ENCODE measurements at places on chromosomes 7 and 10. TPM values are rescaled to one million over a fixed set of nuclear protein-coding genes. Genes with fewer than 3 reads are reported as not detected.

Gene TDRD1
- total RNA-seq, result not detected

- DNase-seq, result no peak
Observed at GRCh38 chr7:150951521-150951920, 26.6 kb downstream of the KCNH2 start.

DNA sequence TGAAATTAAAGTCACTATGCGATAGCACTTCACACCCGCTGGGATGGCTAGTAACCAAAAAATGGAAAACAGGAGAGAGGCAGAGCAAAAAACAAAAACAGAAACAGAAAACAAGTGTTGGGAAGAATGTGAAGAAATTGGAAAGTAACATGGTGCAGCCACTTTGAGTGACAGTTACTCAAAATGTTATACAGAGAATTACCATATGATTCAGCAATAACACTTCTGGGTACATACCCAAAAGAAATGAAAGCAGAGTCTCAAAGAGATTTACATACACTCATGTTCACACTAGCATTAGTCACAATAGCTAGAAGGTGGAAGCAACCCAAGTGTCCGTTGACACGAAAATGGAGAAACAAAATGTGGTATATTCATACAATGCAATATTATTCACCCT, 88.6 kb upstream of the KCNIP2 start:
- DNase-seq, result no peak

- DNase-seq, result no peak
Observed at GRCh38 chr10:621981-622740, 67.3 kb downstream of the DIP2C start.

Gene SPDYE5
- total RNA-seq, result not detected

Gene RTKN2
- total RNA-seq, result under 0.01 TPM

GRCh38 chr7:98312201-98312600, 30.7 kb downstream of the BRI3 start:
- no peak for DNase-seq

DNA sequence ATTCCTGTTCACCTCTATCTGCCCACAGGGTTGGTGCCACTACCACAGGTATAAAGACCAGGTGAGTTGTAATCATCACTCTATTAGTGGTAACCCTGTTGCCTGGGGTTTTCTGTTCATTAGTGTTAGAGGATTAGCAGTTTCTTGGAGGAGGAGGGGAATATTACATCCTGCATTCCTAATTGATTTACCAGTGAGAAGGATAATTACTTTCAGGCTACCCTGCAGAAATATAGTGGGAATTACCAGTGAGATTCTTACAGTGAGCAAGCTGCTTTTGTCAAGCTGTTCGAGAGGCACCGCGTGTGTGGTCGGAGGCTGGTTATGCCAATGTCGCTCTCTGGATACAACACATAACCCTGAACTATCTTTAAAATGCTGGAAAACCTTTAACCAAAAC, 280.7 kb downstream of the SORCS3 start:
- DNase-seq, result no peak

DNA sequence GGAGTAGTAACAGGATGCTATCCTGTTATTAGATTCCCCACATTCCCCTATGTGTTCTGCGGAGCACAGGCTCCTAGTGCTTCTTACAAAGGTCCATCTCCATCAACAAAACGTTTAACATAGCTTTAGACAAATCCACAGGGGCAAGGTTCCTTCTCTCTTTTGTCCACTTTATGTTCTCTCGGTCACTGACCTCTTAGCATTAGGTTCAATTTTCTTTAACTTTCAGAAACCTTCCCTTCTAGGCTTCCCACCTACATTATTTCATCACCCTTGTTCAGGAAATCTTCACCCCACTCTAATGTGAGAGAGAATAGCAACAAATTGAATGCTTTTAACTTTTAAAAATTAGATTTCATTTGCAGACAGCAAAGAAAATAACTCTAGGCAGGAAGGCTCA, 84.9 kb downstream of the DOCK4 start:
- no peak for DNase-seq

- DNase-seq, result no peak
Observed at GRCh38 chr7:130878785-130879184, 144.8 kb upstream of the KLF14 start.

DNA sequence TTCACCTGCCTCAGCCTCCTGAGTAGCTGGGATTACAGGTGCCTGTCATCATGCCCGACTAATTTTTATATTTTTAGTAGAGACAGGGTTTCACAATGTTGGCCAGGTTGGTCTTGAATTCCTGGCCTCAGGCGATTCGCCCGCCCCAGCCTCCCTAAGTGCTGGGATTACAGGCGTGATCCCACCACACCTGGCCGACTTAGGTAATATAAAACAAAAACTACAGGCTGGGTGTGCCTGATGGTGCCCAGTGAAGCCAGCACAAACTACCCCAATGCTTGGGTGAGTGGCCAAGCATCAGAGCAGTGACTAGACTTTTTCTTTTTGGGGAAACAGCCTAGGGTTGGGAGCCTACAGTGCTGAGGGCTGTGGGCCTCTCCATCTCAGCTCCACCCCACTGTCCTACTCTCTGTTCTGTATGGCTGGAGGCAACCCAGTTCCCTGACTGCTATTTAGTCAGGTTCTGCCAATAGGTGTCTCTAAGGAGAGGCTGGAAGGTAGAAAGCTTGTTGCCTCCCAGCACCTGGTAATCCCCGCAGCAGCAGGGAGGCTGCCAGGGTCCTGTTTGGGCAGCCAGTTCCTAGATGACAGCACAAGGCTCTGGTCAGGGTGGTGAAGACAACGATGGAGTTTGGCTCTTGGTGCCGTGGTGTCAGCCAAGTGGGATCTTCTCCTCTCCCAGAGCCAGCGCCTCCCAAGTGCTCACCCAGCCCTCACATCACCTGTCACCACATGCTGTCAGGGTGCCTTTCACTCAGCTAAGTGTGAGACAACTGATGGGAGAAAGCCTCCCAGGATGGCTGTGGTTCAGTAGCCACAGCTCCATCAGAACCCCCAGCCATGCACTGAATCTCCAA, 10.4 kb upstream of the NACAD start:
- no peak for DNase-seq

DNA sequence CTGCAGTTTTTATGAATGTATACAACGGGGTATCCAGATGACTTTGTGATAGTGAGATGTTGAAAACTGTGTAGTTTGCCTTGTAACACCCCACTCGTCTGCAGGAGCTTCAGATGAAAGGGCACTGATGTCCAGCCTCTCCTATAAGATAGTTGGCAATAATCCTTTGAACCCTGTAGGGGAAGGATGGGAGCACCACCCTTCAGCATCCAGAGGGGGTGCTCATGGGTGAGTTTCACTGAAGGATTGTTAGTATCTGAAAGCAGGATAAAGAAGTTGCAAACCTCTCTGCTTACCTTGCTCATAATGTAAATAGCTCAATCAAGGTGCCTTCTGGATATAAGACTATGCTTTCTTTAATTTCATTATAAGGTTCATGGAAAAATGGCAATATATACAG, 201.5 kb downstream of the TMEM178B start:
- no peak for DNase-seq

Gene PLPP4
- total RNA-seq, result 22.5 TPM

DNA sequence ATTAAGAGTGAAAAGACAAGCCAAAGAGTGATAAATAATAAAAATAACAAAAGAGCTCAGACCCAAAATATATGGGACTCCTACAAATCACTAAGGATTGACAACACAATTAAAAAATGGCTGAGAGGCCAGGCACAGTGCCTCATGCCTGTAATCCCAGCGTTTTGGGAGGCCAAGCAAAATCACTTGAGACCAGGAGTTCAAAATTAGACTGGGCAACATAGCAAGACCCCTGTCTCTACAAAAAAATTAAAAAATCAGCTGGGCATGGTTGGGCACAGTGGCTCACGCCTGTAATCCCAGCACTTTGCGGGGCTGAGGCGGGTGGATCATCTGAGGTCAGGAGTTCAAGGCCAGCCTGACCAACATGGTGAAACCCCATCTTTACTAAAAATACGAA, 137.3 kb downstream of the IDE start:
- no peak for DNase-seq

Gene DNAJC12
- total RNA-seq, result 0.76 TPM

Gene IGFBP3
- total RNA-seq, result 29,310 TPM

Gene CYP3A7
- not detected for total RNA-seq

GRCh38 chr7:1733908-1734730, 64.0 kb downstream of the ELFN1 start:
- no peak for DNase-seq

DNA sequence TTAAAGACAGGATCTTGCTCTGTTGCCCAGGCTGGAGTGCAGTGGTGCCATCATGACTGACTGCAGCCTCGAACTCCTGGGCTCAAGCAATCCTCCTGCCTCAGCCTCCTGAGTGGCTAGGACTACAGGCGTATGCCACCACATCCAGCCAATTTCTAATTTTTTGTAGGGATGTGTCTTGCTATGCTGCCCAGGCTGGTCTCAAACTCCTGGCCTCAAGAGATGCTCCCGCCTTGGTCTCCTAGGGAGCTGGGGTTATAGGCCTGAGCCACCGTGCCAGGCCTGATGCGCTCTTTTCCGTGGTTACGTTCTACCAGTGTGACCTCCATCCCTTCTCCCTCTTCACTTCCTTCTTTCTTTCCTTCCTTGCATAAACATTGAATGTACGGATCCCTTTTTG, 34.2 kb upstream of the IL15RA start:
- no peak for DNase-seq

- DNase-seq, result no peak
Observed at GRCh38 chr7:11416641-11417458, 415.1 kb downstream of the THSD7A start.

DNA sequence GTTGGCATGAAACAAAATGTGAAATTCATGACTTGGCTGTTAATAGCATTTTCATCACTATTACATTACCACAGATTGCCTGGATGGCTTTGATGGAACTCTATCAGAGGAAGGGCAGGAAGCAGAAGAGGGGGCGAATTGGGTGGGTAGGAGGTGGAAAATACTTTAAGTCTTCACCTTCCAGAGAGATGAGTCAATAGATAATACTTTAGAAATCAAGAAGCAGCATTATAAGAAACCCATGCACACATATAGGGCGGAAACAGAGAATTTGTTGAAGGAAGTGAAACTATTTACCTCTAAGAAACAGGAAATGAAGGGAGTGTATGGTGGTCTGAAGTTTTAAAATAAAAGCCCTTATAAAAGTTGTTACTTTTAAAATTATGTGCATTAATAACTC, 152.1 kb upstream of the TARP start:
- no peak for DNase-seq

DNA sequence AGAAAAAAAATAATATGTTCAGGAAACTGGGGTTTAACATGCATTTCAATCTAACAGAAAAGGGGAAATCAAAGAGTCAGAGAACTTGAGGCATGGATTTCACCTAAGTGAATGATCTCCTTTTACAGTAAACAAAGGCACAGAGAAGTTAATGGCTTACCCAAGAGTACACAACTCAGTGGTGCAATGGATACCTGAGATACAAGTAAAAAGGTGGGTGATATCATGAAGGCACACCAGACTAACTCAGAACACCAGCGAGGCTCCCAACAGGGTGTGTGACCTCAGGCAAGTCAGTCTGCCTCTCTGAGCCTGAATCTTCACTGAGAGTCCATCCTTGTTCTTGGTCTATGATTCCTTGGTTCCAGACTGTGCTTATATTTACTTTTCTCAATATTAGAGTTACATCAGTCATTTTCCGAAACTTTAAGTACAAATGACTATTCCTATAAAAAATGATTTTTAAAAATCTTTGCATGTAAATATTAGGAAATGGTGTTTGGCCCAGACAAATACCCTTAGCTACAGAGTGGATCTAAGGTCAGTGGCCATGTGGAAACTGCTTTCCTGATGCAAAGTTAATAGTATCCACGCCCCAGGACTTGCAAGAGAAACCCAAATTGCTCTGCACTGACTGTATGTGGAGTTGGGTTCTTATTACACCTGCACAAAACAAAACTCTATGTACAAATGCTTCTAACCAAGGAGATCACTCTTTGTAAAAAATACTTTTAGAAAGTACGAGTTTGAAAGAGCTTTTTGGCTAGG, 282.8 kb upstream of the IMMP2L start:
- no peak for DNase-seq

DNA sequence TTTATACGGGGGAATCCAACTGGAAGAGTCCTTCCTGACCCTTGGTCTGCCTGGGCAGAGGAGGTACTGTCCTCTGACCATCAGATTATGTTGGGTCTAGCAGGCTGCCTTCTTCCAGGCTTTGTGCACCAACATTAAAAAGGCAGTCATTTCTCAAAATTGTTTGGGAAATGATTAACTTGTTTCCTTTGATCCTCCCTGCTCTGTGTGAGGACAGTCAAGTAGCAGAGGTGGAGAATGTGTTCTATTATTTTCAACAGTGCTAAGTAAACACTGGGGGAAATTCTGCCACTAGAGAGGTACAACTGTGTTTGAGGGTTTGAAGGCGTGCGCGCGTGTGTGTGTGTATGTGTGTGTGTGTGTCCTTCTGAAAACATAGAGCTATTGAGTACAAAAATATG, 20.6 kb downstream of the ACSL5 start:
- DNase-seq, result no peak

Gene MMRN2
- total RNA-seq, result 7.3 TPM

DNA sequence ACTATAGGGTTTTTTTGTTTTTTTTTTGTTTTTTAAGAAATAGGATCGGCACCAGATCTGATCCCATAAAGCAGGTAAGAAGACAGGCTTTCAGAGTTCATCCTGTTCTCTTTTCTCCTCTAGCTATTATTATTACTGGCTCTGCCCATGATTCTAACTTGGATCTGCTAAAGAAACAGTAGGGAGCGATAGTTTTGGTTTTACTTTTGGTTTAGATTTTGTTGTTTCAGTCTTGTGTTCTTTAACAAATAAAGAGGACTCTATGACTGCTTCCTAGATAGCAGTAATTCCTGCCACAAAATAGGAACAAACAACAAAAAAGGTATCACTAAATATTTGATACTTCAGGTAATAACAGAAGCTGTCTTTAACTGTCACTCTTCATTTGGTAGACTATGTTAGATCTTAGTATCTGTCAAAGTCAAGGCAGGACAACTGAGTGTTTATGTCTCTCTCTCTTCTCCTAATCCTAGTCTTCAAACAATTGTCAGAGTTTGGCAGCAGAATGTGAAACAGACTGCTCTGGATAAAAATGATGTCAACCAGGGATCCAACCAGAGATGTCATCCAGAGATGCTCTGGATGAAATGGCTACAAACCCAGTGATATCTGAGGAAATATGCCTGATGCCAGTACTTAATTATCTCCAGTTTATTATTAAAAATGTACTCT, 99.8 kb downstream of the KMT2C start:
- peak; percentile 9 for DNase-seq

DNA sequence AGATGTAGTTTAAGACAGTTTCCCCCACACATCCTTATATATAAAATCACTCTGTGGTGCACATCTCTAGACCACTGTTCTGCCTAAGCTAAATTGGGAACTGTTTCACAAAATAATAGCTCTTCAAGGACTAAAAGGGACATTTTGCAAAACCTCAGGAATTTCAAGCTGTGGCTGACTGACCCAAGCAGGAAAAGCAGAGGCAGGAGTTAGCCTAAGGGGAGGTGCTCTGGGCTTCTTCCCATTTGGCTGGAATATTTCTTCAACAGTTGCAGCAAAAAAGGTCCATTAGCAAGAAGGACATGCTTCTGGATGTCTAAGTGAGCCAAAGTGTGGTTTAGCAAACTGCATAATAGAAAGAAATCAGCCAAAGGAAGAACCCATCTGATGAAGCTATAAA, 551.2 kb upstream of the ANKRD30A start:
- DNase-seq, result peak; percentile 45

- no peak for DNase-seq
Observed at GRCh38 chr7:48742079-48742798, 182.1 kb upstream of the CDC14C start.

GRCh38 chr10:21334891-21335696, 190.4 kb downstream of the SKIDA1 start:
- DNase-seq, result peak; percentile 95

Gene HDAC9
- total RNA-seq, result 1.6 TPM
